Glutamatergic neuron (in vitro differentiated cells): ENCODE measurements at places on chromosomes 12 and 14. TPM values are rescaled to one million over a fixed set of nuclear protein-coding genes. Genes with fewer than 3 reads are reported as not detected.

Gene RND1
- 1.8 TPM for total RNA-seq

DNA sequence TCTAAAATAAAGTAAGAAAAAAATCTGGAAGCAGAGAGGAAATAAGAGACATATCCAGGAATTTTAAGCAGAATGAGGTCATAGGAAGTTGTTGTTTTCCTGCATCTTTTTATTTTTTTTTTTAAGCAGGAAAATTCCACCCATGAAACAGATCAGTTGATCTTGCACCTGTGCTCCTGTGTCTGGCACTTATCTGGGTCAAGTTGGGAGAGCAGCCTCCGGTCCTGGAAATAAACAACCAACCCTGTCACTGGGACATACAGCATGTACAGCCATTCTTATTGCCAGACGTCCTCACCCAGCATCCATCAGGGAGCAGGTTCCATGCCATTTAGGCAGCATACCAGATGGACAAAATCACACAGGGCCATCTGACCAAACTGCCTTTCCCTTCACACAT lies 266.0 kb upstream of the BTG1 start:
- no peak for DNase-seq
- H3K27me3 ChIP-seq, result no peaks in the 10 kb centered on the region
- peak overlapping the region; percentile 12 for H3K27ac ChIP-seq
- H3K4me3 ChIP-seq, result no peak overlapping the region

GRCh38 chr14:68939893-68940613 lies 39.0 kb downstream of the ACTN1 start:
- H3K4me3 ChIP-seq, result no peak overlapping the region
- peaks cover 28% of the 10 kb centered on the region for H3K4me1 ChIP-seq
- peak overlapping the region; percentile 66 for H3K27ac ChIP-seq

Gene LGALS3
- not detected for total RNA-seq

DNA sequence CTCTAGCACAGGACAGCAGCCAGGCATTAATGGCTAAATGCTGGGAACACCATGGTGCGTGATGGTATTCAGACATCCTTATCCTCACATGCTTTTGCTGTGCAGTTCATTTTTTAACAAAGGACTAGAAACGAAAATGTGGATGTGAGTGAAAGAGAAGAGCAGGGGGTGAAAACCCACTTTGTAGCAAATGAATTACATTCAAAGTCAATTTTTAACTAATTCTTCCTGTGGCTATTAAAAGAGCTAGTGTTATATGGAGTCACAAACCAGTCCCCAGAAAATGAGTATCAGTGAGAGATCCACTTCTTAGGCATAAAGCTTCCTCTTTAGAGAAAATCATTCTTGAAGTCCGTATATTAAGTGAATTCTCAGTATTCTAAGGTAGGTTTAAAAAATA lies 592.0 kb upstream of the LMO3 start:
- no peaks in the 10 kb centered on the region for H3K27me3 ChIP-seq
- H3K27ac ChIP-seq, result no peak overlapping the region
- DNase-seq, result no peak
- no peaks in the 10 kb centered on the region for H3K36me3 ChIP-seq
- no peak overlapping the region for H3K4me3 ChIP-seq
- no peaks in the 10 kb centered on the region for H3K4me1 ChIP-seq

GRCh38 chr12:108800591-108800990 lies 56.8 kb downstream of the SSH1 start:
- peak overlapping the region; percentile 91 for H3K27ac ChIP-seq
- H3K36me3 ChIP-seq, result peaks cover 5% of the 10 kb centered on the region
- H3K4me1 ChIP-seq, result peaks cover 50% of the 10 kb centered on the region
- H3K4me3 ChIP-seq, result peak overlapping the region; percentile 63
- H3K27me3 ChIP-seq, result peaks cover 10% of the 10 kb centered on the region
- DNase-seq, result no peak
